ENCODE measurements at places on chromosomes 12 and 14. TPM values are rescaled to one million over a fixed set of nuclear protein-coding genes. Genes with fewer than 3 reads are reported as not detected.
A peak's percentile ranks its signal among the peaks of the same experiment; 100 is the strongest.

DNA sequence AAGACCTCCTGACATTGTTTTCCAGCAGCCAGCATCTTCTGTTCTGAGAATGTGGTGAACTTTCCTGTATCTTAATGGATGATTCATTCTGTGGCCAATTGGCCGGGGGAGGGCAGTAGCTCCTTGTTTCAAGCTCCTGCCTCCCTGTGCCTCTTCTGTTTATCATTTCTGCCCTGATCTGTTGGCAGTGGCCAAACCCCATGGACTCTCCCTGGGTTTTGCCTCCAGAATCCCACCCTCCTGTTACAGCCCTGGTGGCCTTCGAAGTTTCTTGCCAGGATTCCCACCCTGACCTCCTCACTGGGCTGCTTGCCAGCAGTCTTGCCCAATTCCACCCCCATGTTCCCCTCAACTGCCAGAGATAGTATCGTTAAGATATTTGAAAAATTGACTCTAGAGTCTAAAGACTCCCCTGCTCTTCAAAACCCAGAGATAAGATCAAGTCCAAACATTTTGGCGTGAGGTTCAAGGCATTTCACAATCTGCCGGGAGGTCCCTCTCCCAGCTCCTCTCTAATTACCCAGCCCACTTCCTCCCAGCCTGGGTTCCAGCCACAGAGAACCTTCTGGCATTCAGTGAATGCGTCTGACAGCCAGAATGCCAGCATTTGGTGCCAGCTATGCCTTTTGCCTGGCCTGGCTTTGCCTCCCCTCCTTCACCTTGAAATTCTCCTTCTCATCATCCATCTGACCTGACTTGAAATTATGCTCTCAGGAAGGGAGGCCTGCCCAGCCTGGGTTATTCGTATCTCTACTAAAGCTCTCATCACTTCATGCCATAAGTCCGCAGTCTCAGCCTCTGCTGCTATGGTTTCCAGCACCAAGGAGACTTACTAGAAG, 37.7 kb upstream of the TXNRD1 start:
- DNase-seq = peak; percentile 39

DNA sequence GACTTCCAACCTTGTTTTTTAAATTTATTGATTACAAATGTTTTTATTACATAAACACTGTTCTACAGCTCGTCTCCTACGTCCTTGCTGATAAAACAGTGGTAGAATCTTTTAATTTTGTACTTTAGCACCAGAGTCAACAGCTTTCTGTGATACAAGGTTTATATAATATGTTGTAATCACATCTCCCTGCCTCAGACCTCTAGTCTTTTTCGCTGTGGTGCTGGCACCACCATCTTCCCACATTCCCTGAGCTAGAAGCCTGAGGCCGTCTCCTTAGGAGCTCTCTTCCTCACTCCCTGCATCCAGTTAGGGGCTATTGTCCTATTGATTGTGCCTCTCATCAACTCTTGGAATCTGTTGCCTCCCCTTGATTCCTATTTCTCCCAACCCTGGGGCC, 17.1 kb downstream of the MTHFD1 start:
- DNase-seq = no peak

- no peak for DNase-seq
Observed at GRCh38 chr12:3727877-3728632, 24.9 kb downstream of the CRACR2A start.

- DNase-seq = no peak
Observed at GRCh38 chr12:42104087-42104486, 40.6 kb downstream of the GXYLT1 start.

GRCh38 chr14:94971750-94972149, 185.6 kb downstream of the DICER1 start:
- no peak for DNase-seq

DNA sequence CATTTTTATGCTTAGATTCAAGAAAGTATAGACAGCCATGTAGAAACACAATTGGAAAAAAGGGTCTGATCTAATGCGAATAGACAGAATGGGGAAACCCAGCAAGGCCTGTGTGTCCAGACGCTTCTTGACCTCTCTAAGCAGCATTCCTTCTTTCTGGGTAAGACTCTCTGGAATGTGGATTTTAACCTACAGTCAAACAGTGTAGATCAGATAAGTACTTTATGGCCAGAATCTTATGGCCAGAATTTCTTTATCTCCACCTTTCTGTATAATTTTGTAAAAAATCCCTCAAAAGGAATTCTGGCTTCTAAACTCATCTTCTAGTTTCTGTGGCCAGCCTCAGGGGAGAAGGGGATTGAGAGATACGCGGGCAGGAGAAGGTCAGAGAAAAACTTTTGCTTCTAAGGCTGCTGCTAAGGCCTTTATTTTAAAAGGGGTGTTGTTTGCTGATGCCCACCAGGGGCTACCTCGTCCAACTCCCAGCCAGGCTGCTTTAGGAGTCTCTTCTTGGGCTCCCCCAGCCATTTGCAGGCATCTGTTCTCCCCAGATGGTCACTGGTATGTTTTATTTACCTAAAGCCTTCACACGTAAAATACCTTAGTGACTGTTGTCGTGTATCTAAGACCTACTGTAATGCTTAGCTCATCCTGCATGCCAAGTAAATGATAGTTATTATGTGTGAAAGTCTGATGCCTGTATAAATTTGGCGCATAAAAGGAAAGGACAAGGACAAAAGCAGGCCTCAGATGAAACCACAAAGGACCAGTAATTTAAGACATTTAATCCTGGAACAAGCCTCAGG, 68.4 kb downstream of the ANO6 start:
- no peak for DNase-seq

DNA sequence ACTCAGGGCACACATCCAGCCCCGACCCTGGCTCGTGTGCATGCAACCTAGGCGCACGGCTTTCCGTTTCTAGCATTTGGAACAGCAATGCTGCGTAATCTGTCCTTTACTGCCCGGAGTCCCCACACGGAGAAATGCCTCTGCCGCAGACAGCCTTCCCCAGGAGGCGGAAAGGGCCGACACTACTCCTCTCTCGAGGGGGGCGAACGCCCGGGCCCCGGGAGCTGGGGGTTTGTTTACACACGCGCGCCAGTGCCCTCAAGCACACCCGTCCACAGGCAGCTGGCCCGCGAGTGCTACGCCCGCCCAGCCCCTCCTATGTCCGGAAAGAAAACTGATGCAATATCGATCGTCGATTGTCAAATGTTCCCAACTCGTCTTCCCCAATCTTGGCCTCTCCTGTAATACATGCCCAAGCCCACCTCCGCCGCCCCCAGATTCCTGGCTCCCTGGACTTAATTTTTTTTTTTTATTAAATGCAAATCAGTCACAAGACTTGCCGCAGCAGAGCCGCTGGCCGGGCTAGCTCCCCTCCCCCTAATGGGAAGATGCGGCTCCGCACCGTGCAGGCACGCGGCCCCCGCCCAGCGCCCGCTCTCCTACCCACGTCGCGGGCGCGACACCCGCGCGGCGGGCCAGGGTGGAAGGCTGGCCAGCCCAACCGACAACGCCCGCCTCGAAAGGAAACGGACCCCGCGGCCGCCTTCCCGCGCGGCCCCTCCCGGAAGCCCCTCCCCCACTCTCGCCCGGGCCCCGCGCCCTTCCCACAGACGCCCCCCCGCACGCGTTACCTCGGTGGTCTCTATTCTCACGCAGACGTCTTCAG, 642 bp downstream of the SLC38A2 start:
- no peak for DNase-seq

CLEC6A gene
- total RNA-seq = not detected

RPL10L gene
- total RNA-seq = not detected

GSG1 gene
- total RNA-seq = not detected

E2F7 gene
- total RNA-seq = 20.1 TPM

PLXNC1 gene
- 0.99 TPM for total RNA-seq

ENDOU gene
- not detected for total RNA-seq
